ENCODE measurements at places on chromosomes 6 and 20.

GRCh38 chr6:110356778-110357177 is 1.4 kb downstream of the METTL24 start:
- no peak for DNase-seq

DNA sequence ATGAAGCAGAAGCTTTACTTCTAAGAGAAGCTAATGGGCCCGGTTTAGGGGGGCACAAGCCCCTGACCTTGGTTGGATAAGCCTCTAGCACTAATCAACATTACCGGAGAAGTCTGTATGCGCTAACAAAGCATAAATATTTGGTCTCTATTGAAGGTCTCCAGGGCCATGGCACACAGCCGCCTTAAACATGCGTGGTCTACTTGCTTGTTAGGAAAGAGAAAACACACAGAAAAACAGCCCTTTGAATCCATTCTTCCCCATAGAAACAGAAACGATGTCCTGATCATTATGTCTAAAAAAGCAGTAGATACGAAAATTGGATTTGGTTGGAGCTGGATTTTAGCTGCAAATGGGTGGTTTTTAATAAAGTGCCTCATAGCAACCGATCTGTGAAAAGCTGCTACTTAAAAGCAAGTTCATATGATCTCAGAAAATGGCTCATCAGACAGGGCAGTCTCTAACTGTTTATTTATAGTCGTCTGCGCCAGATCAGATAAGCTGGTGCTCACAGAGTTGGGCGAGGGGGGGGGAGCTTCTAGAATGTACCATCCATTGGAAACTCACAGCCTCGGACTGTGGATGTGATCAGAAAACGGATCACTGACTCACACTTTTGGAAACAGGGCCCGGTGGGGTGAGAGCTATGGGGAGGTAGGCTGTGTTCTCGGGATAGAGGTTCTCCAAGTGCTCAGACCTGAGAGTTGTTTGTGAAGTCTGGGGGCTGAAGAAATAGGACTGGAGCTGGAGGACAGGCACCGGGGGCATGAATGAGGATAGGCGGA is 35.3 kb upstream of the APCDD1L start:
- no peak for DNase-seq

GRCh38 chr20:1371830-1372539 is 20.9 kb downstream of the FKBP1A start:
- DNase-seq = no peak

- DNase-seq = no peak
Observed at GRCh38 chr6:16243055-16243454, 4.7 kb downstream of the GMPR start.

DNA sequence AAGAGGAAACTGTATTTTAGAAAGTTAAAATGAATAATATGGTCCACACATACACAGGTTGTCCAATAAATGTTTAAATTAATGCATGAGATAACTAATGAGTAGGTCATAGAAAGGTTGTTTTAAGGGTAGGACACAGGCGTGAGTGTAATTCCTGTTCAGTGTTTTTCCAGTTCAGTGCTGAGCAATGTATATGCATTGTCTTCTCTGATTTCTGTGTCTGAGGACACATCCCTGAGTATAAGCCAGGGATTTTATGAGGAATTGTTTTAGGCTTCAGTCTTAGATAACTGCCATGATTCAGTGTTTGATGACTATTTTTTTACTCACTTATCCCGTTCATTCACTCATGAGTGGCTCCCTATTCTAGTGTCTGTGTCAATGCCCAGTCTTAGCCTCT is 298.5 kb upstream of the TBX18 start:
- DNase-seq = no peak

GRCh38 chr6:93423542-93423941 is 4.2 kb upstream of the EPHA7 start:
- no peak for DNase-seq

- DNase-seq = no peak
Observed at GRCh38 chr20:36908603-36909002, 32.7 kb downstream of the TLDC2 start.

- DNase-seq = no peak
Observed at GRCh38 chr6:136445063-136445462, 105.2 kb downstream of the MAP7 start.

DNA sequence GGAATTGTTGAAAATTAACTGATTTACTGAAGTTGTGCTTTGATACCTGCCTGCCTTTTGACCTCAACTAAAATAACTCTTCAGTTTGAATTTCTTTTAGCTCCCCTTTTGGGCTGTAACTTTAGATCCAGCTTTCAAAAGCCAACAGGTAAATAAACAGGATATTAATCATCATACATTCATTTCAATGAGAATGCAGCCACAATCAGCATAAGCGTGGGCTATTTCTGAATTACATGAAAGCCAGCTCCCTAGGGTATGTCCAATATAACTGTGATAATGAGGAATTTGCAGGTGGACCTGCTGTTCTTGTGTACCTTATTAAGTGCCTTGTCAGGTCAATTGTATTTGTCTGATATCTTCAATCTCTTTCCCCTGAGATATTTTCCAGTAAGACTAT is 830.6 kb downstream of the KIF16B start:
- DNase-seq = no peak

DNA sequence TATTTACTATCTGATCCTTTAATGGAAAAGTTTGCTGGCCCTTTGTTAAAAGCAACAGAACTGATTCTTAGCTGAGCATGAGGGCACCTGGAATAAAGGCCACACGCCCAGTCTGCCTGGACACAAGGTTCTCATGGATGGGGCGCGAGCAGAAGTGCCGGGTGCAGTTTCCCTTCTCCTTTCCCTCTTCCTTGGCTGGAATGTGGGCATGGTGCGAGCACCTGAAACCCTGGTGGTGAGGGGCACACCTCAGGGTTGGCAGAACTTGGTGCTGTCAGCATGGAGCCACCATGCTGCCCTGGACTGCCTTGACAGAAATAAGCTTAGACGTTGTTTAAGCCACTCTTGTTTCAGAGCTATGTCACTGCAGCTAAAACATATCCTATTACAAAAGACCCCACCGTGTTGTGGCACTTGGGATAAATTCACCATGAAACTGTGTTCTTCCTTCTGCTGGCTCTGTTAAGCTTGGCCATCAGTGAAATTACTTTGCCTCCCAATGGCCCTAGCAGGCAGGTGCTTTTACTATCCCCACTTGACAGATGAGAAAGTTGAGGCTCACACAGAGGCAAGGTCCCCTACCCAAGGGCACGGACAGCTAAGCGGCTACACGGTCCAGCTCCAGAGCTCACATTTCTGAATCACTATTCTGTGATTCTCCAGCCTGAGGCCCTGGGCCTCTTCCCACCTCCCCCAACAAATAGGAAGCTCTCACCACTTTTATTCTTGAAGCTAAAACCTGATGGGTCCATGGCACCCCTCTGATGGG is 115.9 kb downstream of the PREX1 start:
- no peak for DNase-seq

GRCh38 chr6:156396791-156397418 is 380.3 kb upstream of the ARID1B start:
- no peak for DNase-seq

DNA sequence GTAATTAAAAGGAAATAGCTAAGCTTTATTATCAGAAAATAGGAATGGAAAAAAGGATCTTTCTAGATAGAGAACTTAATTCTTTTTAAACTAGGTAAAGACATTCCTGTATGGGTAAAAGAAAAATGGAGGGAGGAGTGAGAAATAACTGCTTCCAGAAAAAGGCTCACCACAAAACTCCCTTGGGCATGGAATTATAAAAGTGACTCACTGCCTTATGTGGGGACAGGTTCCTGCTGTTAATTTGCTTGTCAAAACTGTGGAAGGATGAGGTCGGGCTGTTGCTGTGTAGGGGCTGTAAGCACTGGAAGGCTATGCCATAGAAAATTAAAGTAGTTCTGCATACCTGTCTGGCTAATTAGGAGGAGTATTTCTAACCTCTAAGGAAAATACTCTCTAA is 158.7 kb downstream of the UBE3D start:
- DNase-seq = no peak

DNA sequence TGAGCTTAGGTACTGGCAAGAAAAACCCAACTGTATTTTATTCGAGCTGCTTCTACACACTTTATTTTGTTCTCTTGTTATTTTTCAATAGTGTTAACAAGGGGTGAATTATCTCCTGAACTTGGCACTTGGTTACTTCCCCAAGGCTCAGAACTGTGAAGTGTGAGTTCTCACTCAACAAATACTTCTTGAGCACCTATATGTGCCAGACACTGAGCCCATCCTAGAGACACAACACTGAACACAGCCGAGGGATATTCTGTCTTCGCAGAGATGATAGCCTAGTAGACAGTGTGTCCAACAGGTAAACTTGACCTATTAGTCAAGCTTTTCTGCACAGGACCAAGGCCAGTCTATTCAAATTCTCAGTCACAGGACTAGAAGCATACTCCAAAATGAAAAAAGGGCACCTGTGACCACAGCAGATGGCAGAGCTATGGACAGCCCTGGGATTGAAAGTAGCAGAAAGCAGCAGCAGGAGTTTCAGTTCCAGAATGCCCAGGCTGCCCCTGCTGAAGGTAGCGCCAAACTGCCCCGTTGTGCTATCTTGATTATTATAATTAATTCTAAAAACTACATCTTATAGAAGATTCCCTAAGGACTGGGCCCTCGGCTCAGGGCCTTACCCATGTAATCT is 77.8 kb upstream of the TAB2 start:
- no peak for DNase-seq

DNA sequence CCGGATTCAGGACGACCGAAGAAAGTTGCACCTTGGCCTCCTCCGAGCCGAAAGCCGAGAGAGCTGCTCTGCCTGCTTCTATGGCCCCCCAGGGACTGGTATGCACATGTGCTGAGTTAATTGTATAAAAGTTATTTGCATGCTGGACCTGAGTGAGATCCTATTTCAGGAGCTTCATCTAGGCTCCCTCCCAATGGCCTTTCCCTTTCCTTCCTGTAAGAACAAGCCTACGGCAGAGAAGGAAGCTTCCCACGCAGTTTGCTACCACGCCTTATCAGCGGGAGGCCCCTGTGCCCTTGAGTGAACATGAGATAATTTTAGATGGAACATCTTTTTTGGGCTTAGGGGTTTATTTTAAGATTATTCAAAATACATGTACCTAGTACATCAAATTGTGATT is 65.9 kb downstream of the RIN2 start:
- no peak for DNase-seq

DNA sequence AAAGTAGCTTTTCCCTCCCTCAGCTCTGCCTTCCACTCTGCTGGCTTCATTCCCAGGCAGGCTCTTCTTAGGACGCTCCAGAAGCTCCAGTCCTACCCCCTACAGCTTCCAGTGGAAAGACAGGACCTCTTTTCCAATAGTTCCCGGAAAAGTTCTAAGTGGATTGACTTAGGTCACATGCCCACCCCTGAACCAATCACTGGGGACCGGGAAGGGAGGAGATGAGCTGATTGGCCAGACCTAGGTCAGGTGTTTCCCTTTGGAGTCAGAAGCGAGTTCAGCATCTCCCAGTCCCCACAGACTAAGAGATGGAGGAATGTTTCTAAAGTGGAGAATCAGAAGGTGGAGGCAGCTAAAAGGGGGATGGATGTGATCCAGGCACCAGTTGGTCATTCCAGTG is 62.9 kb upstream of the KCNG1 start:
- no peak for DNase-seq

DNA sequence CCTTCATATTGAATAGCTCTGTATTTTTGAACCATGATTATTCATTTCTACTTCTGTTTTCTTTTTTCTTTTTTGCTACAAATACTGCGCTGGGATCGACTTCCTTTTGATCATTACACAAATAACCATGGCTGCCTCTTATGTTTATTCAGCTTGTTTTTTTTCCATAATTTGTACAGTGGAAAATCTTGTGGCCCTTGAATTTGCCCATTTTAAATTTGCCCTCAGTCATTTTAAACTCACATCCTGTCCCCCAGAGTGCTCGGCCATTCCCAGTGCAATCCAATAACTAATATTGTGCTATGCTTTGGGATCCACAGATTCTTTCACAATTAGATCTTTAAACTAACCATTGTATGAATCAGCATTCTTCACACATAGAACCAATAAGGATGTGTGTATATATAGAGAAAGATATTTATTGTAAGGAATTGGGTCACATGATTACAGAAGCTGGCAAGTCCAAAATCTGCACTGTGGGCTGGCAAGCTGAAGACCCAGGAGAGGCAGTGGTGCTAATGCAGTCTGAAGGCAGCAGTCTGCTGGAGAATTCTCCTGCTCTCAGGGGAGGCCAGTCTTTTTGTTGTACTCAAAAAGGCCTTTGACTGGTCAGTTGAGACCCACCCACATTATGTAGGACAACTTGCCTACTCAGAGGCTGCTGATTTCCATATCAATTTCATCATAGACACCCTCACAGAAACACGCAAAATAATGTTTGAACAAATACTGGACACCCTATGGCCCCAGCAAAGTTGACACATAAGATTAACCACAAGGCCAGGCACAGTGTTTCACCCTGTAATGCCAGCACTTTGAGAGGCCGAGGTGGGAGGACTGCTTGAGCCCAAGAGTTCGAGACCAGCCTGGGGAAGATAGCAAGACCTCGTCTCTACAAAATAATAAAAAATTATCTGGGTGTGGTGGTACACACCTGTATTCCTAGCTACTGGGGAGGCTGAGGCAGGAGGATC is 147.1 kb downstream of the MTHFD1L start:
- DNase-seq = no peak

- no peak for DNase-seq
Observed at GRCh38 chr20:47198254-47198671, 158.2 kb downstream of the ZMYND8 start.

GRCh38 chr6:30485236-30485635 is 4.1 kb upstream of the HLA-E start:
- DNase-seq = no peak

DNA sequence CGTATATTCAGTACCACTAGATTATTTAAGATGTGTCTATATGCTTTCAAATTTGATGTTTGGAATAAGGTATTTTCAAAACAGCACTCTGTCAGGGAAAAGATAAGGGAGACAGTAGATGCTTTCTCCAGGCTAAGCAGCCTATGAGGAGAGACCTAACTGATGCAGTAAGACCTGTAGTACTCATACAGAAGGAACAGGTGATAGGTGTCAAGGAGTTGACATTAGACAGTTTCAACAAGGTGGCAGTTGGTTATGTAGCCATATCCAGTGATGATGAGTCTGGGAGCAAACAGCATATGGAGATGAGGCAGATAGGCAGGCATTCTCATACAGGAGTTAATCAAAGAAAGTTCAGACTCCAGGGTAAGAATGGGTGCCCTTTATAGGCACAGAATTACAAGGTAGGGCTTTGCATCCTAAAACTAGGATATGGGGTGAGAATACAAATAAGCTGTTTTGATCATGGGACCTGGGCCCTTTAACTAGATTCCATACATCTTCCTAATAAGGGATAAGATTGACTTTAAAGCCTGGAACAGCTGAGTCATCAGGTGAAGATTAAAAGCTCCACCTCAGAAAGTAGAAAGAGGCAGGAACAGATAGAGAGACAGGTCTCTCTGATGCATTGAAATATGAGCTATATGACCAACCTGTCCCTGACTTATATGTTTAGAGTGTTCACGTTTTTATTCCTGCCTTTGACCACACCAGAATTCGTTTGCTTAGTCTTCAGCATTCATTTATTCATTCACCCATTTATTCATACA is 7.9 kb downstream of the RSPH4A start:
- DNase-seq = no peak

- DNase-seq = no peak
Observed at GRCh38 chr6:46453216-46453615, 38.0 kb downstream of the RCAN2 start.

Measured in stimulated activated CD4-positive, alpha-beta T cell treated with anti-CD3 and anti-CD28 coated beads, Interleukin-1b, Interleukin-23, amount 100 ng/mL, for 1 hour (primary cell).